Right atrium auricular region (tissue), 2 donors: ENCODE measurements at places on chromosomes 4 and X. TPM values are rescaled to one million over a fixed set of nuclear protein-coding genes. Genes with fewer than 3 reads are reported as not detected.
A peak's percentile ranks its signal among the peaks of the same experiment; 100 is the strongest.

GRCh38 chr4:184983672-184984356 is 34.5 kb upstream of the HELT start:
- DNase-seq: no peak
- no peaks in the 10 kb centered on the region for H3K36me3 ChIP-seq

- no peak overlapping the region for H3K27ac ChIP-seq
- H3K4me1 ChIP-seq: peaks cover 37% of the 10 kb centered on the region
- H3K36me3 ChIP-seq: peaks cover 37% of the 10 kb centered on the region
- no peaks in the 10 kb centered on the region for H3K27me3 ChIP-seq
These were observed 8.8 kb downstream of the MAEA start for GRCh38 chr4:1298461-1298860.

GRCh38 chr4:184437565-184438265 is 36.6 kb downstream of the IRF2 start:
- H3K27me3 ChIP-seq: no peaks in the 10 kb centered on the region
- no peak overlapping the region for H3K4me3 ChIP-seq
- H3K27ac ChIP-seq: no peak overlapping the region

GRCh38 chrX:39753293-39753996 is 344.3 kb downstream of the BCOR start:
- H3K27me3 ChIP-seq: no peaks in the 10 kb centered on the region
- no peaks in the 10 kb centered on the region for H3K4me1 ChIP-seq
- H3K4me3 ChIP-seq: no peak overlapping the region
- no peak for DNase-seq
- H3K27ac ChIP-seq: no peak overlapping the region

DNA sequence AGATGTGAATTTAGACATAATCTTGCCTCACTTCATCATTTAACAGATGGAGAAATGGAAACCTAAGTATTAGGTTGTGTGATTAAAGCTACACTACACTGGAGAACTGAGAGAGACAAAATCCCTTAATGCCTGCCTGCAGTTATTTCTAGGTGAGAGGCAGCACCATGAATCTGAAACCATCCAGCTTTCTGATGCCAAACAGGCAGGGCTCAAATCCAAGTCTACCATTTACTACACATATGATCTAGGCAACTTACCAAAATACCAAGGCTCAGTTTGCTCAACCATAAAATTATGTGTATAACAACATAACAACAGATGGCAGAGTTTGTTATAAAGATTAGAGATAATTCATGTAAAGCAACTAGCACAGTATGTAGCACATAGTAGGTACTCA is 38.7 kb downstream of the GABRA4 start:
- no peaks in the 10 kb centered on the region for H3K27me3 ChIP-seq
- H3K36me3 ChIP-seq: no peaks in the 10 kb centered on the region
- no peak for DNase-seq
- no peak overlapping the region for H3K4me3 ChIP-seq

DNA sequence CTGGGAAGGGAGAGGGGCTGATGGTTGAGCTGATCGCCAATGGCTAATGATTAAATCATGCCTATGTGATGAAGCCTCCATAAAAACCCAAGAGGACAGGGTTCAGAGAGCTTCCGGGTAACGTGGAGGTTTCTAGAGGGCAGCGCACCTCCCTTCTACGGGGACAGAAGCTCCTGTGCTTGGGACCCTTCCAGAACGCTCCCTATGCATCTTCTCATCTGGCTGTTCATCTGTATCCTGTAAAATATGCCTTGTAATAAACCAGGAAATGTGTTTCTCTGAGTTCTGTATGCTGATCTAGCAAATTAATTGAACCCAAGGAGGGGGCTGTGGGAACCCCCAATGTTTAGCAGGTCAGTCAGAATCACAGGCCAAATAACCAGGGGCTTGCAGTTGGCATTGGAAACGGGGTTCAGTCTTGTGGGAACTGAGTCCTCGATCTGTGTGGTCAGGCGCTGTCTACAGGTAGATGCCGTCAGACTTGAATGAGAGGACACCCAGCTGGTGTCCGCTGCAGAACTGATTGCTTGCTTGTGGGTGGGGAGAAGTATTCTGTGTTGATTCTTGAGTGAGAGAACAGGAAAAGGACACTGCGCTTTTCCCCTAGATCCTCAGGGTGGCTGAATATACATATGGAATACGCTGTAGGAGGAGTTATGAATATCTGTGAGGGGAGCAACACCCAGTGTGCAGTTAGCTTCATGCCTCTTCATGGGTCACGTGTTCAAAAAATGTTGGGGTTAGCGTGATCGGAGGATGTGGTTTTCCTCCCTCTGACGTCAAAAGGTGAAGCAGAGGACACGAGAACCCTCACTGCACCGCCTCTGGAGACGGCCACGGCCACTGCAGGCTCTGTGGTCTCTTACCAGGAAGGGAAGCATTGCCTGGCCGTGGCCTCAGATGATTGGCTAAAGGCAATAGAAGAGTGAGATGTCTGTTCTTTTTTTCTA is 29.2 kb downstream of the HTT-AS start:
- H3K4me1 ChIP-seq: peaks cover 24% of the 10 kb centered on the region
- peak; percentile 82 for DNase-seq
- H3K36me3 ChIP-seq: no peaks in the 10 kb centered on the region

DNA sequence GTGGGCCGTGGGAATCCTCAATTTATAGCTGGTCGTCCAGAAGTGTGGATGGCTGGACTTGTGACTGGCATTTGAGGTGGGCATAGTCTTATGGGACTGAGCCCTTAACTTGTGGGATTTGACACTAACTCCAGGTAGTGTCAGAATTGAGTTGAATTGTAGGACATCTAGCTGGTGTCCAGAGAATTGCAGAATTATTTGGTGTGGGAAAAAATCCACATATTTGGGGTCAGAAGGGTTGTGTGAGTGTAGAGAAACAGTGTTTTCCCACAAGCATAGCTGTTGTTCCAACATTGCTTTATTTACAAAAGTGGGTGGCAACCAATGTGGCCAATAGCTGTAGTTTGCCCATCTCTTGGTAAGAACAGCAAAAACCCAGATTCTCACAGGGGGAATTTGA is 91.3 kb downstream of the MOSPD2 start:
- DNase-seq: no peak
- no peak overlapping the region for H3K27ac ChIP-seq
- no peaks in the 10 kb centered on the region for H3K36me3 ChIP-seq
- no peak overlapping the region for H3K4me3 ChIP-seq
- H3K27me3 ChIP-seq: no peaks in the 10 kb centered on the region

DNA sequence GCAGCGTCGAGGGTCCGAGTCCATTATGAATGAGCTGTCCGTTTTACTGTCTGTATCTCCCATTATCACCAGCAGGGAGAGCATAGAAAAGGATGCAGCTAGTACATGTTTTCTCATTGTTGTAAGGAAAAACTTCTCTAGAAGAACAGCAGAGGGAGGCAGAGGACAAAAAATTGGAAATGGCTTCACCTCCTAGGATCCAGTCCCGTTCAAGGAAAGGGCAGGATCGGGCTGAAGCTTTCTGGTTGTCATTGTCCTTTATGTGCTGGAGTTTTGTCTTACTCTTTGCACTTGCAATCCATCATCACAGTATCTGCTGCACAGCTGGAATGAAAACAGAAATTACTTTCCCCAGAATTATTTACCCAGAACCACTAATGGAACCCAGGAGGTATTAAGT is 14.7 kb downstream of the NDP start:
- no peak overlapping the region for H3K27ac ChIP-seq
- DNase-seq: no peak
- H3K36me3 ChIP-seq: no peaks in the 10 kb centered on the region

- H3K4me3 ChIP-seq: no peak overlapping the region
- no peaks in the 10 kb centered on the region for H3K27me3 ChIP-seq
- peaks cover 51% of the 10 kb centered on the region for H3K4me1 ChIP-seq
- peak overlapping the region; percentile 88 for H3K27ac ChIP-seq
These were observed 104.2 kb downstream of the KLHL8 start for GRCh38 chr4:87116231-87116630.

- H3K4me3 ChIP-seq: no peak overlapping the region
- peaks cover 7% of the 10 kb centered on the region for H3K36me3 ChIP-seq
- peaks cover 36% of the 10 kb centered on the region for H3K4me1 ChIP-seq
- H3K27me3 ChIP-seq: no peaks in the 10 kb centered on the region
These were observed 51.7 kb downstream of the ZFX start for GRCh38 chrX:24201216-24201615.

GRCh38 chr4:1767770-1768366 is 25.2 kb upstream of the FGFR3 start:
- no peak for DNase-seq
- H3K27ac ChIP-seq: no peak overlapping the region
- H3K36me3 ChIP-seq: no peaks in the 10 kb centered on the region
- H3K27me3 ChIP-seq: no peaks in the 10 kb centered on the region
- no peaks in the 10 kb centered on the region for H3K4me1 ChIP-seq

GRCh38 chrX:39261446-39262147 is 460.3 kb downstream of the MID1IP1 start:
- no peaks in the 10 kb centered on the region for H3K36me3 ChIP-seq
- no peak overlapping the region for H3K4me3 ChIP-seq
- H3K4me1 ChIP-seq: no peaks in the 10 kb centered on the region
- no peak for DNase-seq
- no peaks in the 10 kb centered on the region for H3K27me3 ChIP-seq
- H3K27ac ChIP-seq: no peak overlapping the region

DNA sequence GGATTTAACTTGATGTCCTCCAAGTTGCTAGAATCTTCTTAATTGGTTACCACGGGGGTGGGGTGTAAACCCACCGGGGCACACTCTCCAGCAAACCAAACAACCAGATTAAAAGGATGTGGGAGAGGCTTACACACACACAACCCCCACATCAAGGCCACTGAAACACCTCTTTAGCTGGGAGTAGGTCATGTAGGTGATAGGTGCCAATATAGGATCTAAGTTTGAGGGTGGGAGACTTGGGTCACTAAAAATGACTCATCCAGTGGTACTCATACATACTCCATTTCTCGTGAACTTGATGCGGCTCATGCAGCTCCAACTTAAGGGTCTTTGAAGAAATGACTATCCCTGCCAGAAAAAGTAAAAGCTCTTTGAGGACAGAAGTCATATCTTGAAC is 20.5 kb upstream of the CD40LG start:
- H3K4me3 ChIP-seq: no peak overlapping the region
- no peak overlapping the region for H3K27ac ChIP-seq
- no peaks in the 10 kb centered on the region for H3K4me1 ChIP-seq

- H3K36me3 ChIP-seq: no peaks in the 10 kb centered on the region
- no peak overlapping the region for H3K4me3 ChIP-seq
- H3K27ac ChIP-seq: peak overlapping the region; percentile 72
- DNase-seq: peak; percentile 81
- peaks cover 14% of the 10 kb centered on the region for H3K4me1 ChIP-seq
These were observed 112.2 kb upstream of the ENPP6 start for GRCh38 chr4:184329659-184330400.

DNA sequence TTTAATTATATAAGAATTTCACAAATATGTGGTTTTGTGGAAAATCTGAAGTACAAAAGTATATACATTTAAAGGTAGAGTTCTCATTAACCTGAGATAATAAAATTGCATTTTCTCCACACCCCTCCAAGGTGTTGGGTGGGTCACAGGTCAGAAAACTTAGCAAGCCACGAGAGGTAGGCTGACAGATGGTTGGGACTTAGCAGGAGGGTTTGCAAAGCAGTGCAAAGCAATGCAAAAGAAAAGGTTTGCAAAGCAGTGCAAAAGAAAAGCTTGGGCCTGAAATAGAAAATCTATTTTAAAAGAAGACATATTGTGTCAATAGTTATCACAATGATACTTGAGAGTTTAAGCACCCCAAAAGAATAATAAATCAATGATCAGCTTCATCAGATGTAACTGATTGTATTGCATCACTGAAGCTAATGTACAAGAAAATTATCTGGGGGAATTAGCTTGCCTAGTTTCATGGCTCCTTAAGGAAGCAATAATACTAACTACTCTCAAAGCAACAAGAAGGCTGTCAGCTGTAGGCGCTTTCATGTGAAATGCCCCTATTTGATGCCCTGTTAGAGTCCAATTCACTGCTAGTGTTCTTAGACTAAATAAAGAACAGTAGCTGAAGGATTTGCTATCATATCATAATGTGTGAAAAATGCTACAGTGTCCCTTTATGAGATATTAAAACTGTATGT is 319.5 kb downstream of the KCNIP4 start:
- H3K27ac ChIP-seq: no peak overlapping the region
- no peak overlapping the region for H3K4me3 ChIP-seq
- H3K36me3 ChIP-seq: no peaks in the 10 kb centered on the region
- H3K27me3 ChIP-seq: no peaks in the 10 kb centered on the region

GRCh38 chr4:41787931-41788330 is 39.4 kb upstream of the PHOX2B start:
- no peaks in the 10 kb centered on the region for H3K27me3 ChIP-seq
- no peak overlapping the region for H3K4me3 ChIP-seq
- H3K27ac ChIP-seq: no peak overlapping the region
- H3K36me3 ChIP-seq: no peaks in the 10 kb centered on the region
- DNase-seq: no peak
- no peaks in the 10 kb centered on the region for H3K4me1 ChIP-seq

DNA sequence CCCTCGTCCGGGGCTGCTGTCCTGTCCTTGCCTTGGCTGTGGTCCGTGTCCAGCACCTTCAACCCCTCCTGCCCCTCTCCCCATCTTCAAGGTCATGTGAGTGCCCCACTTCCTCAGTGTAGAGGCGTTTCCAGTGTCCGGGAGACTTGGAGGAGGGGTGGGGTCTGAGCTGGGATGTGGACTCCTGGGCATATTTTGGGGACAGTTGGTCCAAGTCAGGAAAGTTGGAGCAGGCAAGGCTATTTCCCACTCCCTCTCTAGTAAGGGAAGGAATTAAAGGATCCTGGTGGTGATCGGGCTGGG is 3.0 kb downstream of the PCGF3 start:
- no peak overlapping the region for H3K4me3 ChIP-seq
- H3K27me3 ChIP-seq: no peaks in the 10 kb centered on the region
- no peak overlapping the region for H3K27ac ChIP-seq
- DNase-seq: no peak

GRCh38 chrX:34632384-34632783 is 24.7 kb downstream of the TMEM47 start:
- H3K27me3 ChIP-seq: no peaks in the 10 kb centered on the region
- H3K4me3 ChIP-seq: no peak overlapping the region
- no peak overlapping the region for H3K27ac ChIP-seq
- H3K4me1 ChIP-seq: no peaks in the 10 kb centered on the region

- H3K36me3 ChIP-seq: no peaks in the 10 kb centered on the region
- no peak for DNase-seq
- no peaks in the 10 kb centered on the region for H3K4me1 ChIP-seq
- no peak overlapping the region for H3K4me3 ChIP-seq
- H3K27me3 ChIP-seq: no peaks in the 10 kb centered on the region
- no peak overlapping the region for H3K27ac ChIP-seq
These were observed 71.8 kb downstream of the C4orf46 start for GRCh38 chr4:158599765-158600498.

Gene EFHC2
- total RNA-seq: 5.4 TPM

Gene ARX
- not detected for total RNA-seq

Gene CLIC2
- 13.0 TPM for total RNA-seq

Gene GPC3
- total RNA-seq: 18.6 TPM

Gene APEX2
- total RNA-seq: 6.6 TPM

Gene ADRA2C
- 2.6 TPM for total RNA-seq

Gene BMPR1B
- 0.82 TPM for total RNA-seq

Gene RAB9B
- total RNA-seq: 21.1 TPM

Gene FGB
- total RNA-seq: not detected

Gene UGT2B11
- total RNA-seq: not detected

Gene NSUN7
- 9.8 TPM for total RNA-seq
